ENCODE measurements at places on chromosomes 5 and 9.

DNA sequence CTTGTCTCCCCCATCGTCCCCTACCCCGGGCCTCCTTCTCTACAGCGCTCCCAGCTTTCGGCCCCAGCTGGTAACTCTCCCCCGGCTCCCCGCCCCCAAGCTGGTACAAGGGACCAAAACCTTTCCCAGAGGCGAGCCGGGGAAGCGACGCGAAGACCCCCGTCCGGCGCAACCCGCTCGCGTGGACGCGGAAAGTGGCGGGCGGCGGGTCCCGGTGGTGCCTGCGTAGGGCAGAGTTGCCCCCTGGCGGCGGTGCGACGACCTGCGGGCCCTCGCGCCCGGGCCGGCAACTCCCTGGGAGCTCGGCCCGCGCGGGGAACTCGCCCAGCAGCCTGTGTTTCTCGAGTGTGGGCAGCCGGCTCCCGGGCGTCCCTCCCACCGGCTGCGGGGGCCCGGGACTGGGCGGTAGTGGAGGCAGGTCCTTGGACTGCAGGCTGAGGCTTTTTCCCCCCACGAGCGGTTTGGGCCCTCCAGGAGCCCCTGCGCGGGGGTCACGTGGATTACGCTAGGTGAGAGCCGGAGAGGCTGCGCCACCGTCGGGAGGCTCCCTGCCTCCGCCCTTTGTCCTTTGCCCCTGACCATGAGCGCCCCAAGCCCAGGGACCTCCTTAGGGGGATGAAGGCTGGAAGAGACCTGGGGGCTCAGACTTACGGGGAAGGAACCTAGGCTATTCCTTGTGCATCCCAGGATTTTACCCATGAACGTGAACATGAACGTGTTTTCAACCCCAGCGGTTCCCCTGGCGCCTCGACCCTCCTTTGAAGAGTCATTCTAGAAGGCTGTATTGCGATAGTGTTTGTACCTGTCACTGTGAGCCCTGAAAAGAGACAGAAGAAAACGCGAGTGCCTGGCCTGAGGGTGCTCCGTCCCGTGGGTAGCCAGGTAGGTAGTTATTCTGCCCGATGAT is 2.9 kb upstream of the FOXD1 start:
- peak; percentile 61 for DNase-seq

DNA sequence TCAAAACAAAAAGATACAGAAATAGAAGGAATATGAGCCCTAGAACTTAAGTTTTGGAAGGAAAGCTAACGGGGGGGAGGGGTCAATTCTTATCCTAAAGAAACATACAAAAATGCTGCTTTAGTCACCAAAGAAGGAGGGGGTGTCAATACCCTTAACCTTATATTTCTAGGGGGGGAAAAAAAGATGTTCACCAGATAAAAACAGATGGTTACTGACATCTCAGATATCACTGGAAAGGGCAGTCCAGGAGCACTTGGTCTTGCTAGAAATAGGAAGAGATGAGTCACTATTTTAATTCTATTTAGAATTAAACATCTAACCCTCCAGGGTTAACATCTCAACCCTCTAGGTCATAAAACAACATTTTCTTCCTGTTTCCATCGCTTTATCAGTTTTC is 1.7 kb downstream of the DIAPH1 start:
- DNase-seq = no peak

GRCh38 chr5:36312953-36313672 is 11.4 kb upstream of the RANBP3L start:
- no peak for DNase-seq

- no peak for DNase-seq
Observed at GRCh38 chr5:164637931-164638521, 1132.6 kb downstream of the MAT2B start.

DNA sequence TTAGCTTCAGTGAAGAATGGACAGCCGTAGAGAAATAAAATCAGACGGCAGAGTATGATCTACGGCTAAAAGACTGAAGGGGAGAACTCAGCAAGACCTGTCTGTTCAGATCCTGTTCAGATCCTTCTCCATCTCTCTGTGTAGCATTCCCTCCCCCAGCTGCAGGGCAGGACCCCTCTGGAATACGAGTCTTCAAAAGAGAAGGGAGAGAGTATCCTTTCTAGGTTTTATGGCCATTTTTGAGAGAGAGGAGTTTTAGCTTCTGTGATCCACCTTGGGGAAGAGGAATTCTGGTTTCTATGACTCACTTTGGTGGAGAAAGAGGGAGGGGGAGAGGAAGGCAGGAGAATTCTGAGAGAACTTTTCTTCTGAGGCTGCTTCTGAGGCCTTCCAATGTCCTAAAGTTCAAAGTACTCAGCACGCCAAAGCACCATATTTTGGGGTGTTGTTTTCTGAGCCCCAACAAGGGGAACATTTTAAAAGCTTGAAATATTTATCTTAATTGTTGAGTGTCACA is 194.4 kb upstream of the TLE4 start:
- no peak for DNase-seq

- no peak for DNase-seq
Observed at GRCh38 chr9:35748242-35748857, 678 bp downstream of the GBA2 start.

- no peak for DNase-seq
Observed at GRCh38 chr9:130106860-130107233, 53.1 kb downstream of the GPR107 start.

DNA sequence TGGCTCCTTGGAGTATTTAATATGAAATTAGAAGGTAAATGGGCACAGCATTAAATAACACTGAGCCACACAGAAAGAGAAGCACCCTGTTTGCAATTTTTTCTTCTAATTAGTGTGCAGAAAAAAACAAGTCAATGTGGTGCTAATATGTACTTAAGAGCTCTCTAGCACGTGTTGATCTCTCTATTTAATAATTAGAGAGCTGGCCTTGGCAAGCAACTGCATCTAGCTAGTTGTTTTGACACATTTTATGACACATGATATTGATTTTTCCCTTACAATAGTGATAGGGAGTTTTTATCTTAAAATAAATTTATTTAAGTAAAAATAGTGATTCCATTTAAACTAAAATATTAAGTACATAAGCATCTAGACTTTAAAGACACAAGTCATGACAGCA is 54.5 kb upstream of the NUDT12 start:
- no peak for DNase-seq

Measured in HTR-8/SVneo (cell line).